Small intestine (tissue), 16 donors: ENCODE measurements at places on chromosomes 5 and 9. TPM values are rescaled to one million over a fixed set of nuclear protein-coding genes. Genes with fewer than 3 reads are reported as not detected.

GRCh38 chr5:158819095-158819494 is 280.6 kb downstream of the EBF1 start:
- no peak for DNase-seq
- H3K27ac ChIP-seq: no peak overlapping the region
- H3K4me3 ChIP-seq: no peak overlapping the region
- no peaks in the 10 kb centered on the region for H3K27me3 ChIP-seq
- H3K36me3 ChIP-seq: no peaks in the 10 kb centered on the region

The HSPA9 gene
- polyA plus RNA-seq: 180 TPM

The FOXD4L3 gene
- polyA plus RNA-seq: 0.45 TPM

- DNase-seq: no peak
- no peak overlapping the region for H3K27ac ChIP-seq
- H3K4me3 ChIP-seq: no peak overlapping the region
Measured at GRCh38 chr9:98545021-98545420, 163.7 kb downstream of the GABBR2 start.

GRCh38 chr9:90301277-90301653 is 341.4 kb downstream of the DIRAS2 start:
- peak; percentile 73 for DNase-seq
- H3K36me3 ChIP-seq: no peaks in the 10 kb centered on the region
- H3K27me3 ChIP-seq: no peaks in the 10 kb centered on the region
- H3K4me1 ChIP-seq: no peaks in the 10 kb centered on the region

GRCh38 chr5:29017501-29017900 is 1979.1 kb upstream of the CDH9 start:
- no peaks in the 10 kb centered on the region for H3K36me3 ChIP-seq
- H3K4me1 ChIP-seq: no peaks in the 10 kb centered on the region
- no peak overlapping the region for H3K27ac ChIP-seq
- DNase-seq: no peak
- no peak overlapping the region for H3K4me3 ChIP-seq

DNA sequence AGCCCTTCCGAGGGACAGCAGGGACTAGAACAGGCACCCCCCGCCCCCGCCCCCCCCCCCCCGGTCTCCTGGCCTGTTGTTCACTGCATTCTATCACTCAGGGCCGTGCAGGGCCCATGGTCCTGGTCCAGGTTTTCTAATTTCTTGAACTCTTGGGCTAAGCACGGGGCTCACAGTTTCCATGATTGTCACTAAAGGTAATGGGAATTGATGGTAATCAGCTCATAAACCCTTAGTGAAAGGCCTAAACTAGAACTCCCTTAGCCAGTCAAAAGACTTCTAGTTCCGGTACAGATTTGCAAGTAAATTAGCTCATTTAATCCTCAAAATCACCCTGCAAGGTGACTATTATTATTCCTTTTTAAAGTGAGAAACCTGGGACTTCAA is 14.7 kb upstream of the PWWP2A start:
- no peak for DNase-seq
- no peak overlapping the region for H3K4me3 ChIP-seq
- H3K27me3 ChIP-seq: no peaks in the 10 kb centered on the region
- H3K27ac ChIP-seq: no peak overlapping the region

DNA sequence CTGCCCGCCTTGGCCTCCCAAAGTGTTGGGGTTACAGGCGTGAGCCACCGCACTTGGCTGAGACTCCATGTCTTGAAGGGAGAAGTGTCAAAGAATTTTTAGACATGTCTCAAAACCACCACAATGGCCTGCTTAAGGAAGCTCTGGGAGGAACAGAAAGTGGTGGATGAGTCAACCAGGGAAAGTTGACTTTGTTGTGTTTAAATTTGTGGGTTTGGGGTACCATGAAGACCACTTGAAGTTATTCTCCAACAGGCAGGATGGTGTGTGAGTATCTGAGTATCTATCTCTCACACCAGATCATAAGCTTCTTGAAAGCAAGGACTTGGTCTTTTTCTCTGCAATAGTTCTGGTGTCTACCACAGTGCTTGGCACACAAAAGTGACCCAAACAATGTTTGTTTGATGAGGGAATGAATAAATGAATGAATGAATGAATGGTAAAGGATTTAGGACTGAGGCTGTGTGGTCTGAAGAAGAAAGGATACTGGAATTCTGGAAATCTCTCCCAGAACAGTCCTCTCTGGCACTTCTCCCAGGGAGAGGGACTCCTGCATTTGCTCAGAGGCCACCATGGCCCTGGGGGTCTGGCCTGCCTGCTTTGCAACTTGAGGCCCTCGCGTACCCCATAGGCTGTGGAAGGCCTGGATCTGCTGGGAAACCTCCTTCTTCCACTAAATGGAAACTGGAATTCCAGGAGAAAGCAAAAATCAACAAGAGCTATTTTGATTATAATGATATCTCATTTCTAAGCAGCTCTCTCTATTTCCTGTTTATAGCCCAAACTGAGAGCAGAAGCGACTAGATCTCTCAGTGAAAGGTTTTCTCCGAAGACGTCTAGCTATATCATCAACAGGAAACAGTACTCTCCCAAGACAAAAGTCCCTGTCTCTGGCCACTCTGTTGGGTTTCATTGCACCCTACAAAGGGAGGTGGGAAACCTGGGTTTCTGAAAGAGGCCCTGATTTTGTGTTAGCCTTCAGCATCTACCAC is 187.9 kb downstream of the PALM2AKAP2 start:
- no peaks in the 10 kb centered on the region for H3K27me3 ChIP-seq
- peak; percentile 10 for DNase-seq
- H3K4me1 ChIP-seq: no peaks in the 10 kb centered on the region
- H3K27ac ChIP-seq: no peak overlapping the region
- H3K36me3 ChIP-seq: no peaks in the 10 kb centered on the region

- H3K36me3 ChIP-seq: peaks cover 45% of the 10 kb centered on the region
- H3K27ac ChIP-seq: no peak overlapping the region
- no peaks in the 10 kb centered on the region for H3K27me3 ChIP-seq
- no peaks in the 10 kb centered on the region for H3K4me1 ChIP-seq
- no peak overlapping the region for H3K4me3 ChIP-seq
- DNase-seq: no peak
Measured at GRCh38 chr5:180281706-180282105, 10.2 kb downstream of the MAPK9 start.

- H3K4me1 ChIP-seq: peaks cover 13% of the 10 kb centered on the region
- H3K27me3 ChIP-seq: no peaks in the 10 kb centered on the region
- H3K4me3 ChIP-seq: no peak overlapping the region
Measured at GRCh38 chr5:116370149-116370548, 204.5 kb downstream of the SEMA6A start.

DNA sequence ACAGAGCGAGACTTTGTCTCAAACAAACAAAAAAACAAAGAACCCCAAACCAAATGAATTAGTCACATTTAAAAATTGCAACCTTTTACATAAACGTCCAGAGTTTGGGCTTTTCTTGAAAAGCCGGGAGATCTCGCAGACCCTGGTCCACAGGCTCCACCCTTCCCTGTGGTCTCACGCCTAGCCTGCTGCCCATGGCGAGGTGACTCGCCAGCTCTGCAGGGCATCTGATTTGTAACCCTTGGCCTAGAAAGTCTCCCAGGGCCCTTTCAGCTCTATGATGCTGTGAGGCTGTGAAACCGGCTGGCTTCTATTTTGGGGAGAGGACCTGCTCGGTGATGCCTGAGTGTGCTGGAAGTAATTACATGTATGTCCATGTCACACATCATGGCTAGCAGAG is 44.7 kb upstream of the PHYKPL start:
- H3K36me3 ChIP-seq: no peaks in the 10 kb centered on the region
- DNase-seq: no peak
- no peaks in the 10 kb centered on the region for H3K27me3 ChIP-seq
- no peak overlapping the region for H3K4me3 ChIP-seq
- H3K4me1 ChIP-seq: no peaks in the 10 kb centered on the region
- H3K27ac ChIP-seq: no peak overlapping the region

DNA sequence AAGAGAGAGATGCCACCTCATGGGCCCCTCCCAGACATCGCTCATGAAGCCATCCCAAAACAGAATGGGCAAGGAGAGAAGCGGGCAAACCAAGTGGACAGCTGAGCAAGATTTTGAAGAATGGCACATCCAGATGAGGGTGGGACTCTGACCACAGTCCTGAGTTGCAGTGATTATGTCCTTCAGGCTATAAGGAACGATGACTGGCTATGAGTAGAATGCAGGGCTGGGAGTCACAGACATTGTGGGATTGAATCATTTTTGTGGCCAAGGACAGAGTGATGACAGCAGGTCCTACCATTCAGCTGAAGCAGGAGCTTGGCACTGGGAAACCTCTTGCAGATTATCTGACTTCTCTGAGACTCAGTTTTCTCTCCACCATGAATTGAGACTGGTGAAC is 245.7 kb upstream of the SLC30A5 start:
- no peaks in the 10 kb centered on the region for H3K4me1 ChIP-seq
- H3K36me3 ChIP-seq: no peaks in the 10 kb centered on the region
- no peaks in the 10 kb centered on the region for H3K27me3 ChIP-seq

GRCh38 chr5:41410737-41411136 is 99.7 kb downstream of the PLCXD3 start:
- no peak overlapping the region for H3K27ac ChIP-seq
- peaks cover 2% of the 10 kb centered on the region for H3K4me1 ChIP-seq
- no peak for DNase-seq
- no peaks in the 10 kb centered on the region for H3K27me3 ChIP-seq

The ZDHHC11 gene
- polyA plus RNA-seq: 5.1 TPM

- DNase-seq: no peak
- no peak overlapping the region for H3K4me3 ChIP-seq
- no peaks in the 10 kb centered on the region for H3K27me3 ChIP-seq
- H3K4me1 ChIP-seq: no peaks in the 10 kb centered on the region
Measured at GRCh38 chr9:6307551-6308096, 20.6 kb upstream of the TPD52L3 start.

The KCTD16 gene
- under 0.01 TPM for polyA plus RNA-seq

The KCNV2 gene
- not detected for polyA plus RNA-seq

DNA sequence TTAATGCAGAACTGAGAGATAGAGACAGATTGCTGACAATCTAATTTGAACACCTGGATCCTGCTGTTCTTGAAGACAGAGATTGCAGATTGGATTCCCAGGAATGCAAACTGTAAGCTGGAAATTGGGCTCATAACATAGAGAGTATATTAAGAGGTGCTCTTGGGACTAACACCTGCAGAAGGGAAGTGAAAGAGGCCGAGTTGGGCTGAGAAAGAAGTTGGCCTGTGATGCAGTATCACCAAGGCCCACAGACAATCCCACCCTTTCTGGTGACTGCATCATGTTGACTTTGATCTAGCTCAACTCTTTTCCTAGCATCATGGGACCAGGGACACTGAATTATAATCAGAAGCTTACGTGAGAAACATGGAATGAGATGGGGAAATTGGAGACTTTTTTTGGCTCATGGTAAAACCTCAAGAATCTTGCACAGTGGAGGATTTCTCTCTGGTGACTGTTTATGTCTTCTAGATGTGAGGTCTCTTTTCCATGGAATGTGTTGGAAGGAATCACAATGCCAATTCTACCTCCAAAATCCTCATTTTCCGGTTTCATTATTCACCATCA is 36.5 kb upstream of the NUDT12 start:
- H3K4me3 ChIP-seq: no peak overlapping the region
- H3K27me3 ChIP-seq: no peaks in the 10 kb centered on the region
- DNase-seq: no peak

DNA sequence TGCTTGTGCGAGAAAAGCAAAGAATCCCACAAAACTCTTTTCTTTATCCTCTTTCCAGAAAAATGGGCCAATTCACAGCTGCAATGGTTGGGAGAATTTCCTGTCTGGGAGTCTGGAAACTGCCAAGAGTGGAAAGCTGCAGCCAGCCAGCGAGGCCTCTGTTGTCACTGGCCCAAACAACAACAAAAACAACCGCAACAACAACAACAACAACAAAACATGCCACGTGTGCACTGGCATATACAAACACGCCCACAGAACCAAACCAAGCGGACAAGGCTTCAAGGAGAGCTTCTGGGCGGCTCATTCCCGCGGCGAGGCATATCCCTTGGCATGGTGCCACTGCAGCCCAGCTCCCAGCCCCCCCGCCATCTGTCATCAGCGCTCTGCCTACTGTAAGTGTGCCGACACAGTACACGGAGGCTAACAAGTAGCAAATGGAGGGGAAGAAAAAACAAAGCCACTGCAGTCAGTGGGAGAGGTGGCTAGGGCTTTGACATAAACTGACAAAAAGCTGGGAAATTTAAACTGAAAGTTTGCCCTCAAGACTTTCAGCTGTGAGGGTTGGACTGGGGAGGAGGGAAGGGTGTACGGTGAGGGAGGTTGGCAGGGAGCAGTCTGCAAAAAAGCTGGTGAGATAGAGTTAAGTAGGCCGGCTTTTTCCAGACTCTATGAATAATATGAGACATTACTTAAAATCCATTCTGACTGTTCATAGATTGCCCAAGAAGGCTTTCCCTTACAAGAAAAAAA is 165.0 kb upstream of the ZNF462 start:
- H3K27me3 ChIP-seq: no peaks in the 10 kb centered on the region
- H3K4me3 ChIP-seq: no peak overlapping the region
- DNase-seq: peak; percentile 21

- DNase-seq: peak; percentile 64
- H3K27me3 ChIP-seq: no peaks in the 10 kb centered on the region
- no peak overlapping the region for H3K27ac ChIP-seq
- no peaks in the 10 kb centered on the region for H3K36me3 ChIP-seq
Measured at GRCh38 chr9:4820168-4820567, 27.4 kb downstream of the RCL1 start.

GRCh38 chr9:129235931-129236331 is 57.9 kb upstream of the IER5L start:
- peak overlapping the region; percentile 6 for H3K4me3 ChIP-seq
- peaks cover 5% of the 10 kb centered on the region for H3K27me3 ChIP-seq
- DNase-seq: no peak
- H3K27ac ChIP-seq: peak overlapping the region; percentile 23
- no peaks in the 10 kb centered on the region for H3K4me1 ChIP-seq
